ENCODE measurements at places on chromosomes 11 and 22.

GRCh38 chr11:131483877-131484276 is 113.5 kb downstream of the NTM start:
- DNase-seq: no peak

DNA sequence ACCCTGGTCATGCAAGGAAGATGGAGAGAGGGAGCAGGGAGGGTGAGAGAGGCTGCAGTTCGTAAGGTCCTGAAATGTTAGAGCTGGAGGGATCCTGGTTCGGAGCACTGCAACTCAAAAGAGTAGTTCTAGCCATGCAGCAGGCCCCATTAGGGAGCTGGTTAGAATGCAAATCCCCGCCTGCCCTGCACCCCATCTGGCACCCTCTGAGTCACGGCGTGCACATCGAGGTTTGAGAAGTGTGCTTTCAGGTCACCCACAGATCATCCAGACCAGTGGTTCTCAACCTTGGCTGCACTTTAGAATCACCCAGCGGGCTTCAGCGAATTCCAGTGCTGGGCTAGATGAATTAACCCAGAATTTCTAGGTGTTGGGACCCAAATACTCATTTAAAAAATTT is 48.2 kb downstream of the ST3GAL4 start:
- no peak for DNase-seq

DNA sequence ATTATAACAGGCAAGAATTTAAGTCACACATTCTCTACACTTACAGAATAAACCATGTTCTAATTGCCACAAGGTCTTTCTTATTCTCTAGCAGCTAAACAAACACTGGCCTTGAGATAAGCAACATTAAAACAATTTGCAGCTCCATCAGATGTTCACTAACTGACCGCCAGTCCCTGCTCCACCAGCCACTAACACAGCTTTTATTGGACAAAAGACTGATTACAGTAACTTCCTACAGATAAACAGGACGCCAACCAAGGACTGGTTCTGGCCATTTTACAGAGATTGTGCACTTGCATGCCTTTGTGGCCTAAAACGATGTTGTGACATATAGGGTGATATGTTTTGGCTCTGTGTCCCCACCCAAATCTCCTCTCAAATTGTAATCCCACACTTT is 388.9 kb upstream of the LRRC4C start:
- DNase-seq: no peak

- no peak for DNase-seq
Measured at GRCh38 chr11:45535033-45535432, 130.4 kb downstream of the CHST1 start.

DNA sequence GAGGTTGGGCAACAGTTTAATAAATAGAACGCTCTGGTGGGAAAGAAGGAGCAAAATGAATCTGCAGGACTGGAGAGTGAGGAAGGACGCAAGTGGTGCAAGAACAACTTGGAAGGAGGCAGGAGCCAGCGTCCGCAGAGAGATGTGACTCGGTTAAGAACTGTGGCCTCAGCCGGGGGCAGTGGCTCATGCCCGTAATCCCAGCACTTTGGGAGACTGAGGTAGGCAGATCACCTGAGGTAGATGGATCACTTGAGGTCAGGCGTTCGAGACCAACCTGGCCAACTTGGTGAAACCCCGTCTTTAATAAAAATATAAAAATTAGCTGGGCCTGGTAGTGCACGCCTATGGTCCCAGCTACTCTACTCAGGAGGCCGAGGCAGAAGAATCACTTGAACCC is 319.7 kb downstream of the LARGE1 start:
- no peak for DNase-seq

DNA sequence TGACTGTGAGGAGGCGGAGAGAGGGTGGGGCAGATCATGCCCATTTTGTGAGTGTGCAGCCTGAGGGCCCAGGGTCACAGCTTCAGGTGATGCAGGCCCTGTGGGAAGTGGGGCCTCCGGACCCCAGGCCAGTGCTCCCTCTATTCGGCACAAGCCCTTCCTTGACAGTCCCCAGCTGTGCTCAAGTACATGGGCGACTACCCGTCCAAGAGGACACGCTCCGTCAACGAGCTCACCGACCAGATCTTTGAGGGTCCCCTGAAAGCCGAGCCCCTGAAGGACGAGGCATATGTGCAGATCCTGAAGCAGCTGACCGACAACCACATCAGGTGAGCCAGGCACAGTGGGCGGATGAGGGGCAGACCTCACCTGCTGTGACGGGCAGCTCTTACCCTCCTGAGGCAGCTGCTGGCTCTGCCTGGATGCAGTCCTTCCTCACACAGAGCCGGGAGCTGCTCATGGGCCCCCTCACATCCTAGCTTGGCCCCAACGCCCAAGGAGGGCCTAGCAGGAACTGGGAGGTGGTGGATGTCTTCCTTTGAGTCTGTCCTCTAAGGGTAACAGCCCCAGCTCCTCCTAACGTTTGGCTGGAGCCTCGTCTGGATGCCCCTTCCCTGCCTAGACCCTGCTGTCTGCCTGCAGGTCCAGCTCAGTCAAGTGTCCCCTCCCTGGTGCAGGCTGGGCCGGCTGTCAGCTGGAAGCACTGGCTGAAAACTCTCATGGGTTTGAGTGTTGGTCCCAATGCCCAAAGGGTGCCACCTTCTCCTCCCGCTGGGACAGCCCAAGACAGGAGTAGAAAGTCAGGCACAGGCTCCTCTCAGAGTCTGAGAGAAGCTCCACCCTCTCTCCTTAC is 76.1 kb downstream of the MYO7A start:
- no peak for DNase-seq

- DNase-seq: no peak
Measured at GRCh38 chr11:873706-874105, 31.1 kb downstream of the TSPAN4 start.

- DNase-seq: no peak
Measured at GRCh38 chr11:44989831-44990566, 39.3 kb upstream of the TP53I11 start.

DNA sequence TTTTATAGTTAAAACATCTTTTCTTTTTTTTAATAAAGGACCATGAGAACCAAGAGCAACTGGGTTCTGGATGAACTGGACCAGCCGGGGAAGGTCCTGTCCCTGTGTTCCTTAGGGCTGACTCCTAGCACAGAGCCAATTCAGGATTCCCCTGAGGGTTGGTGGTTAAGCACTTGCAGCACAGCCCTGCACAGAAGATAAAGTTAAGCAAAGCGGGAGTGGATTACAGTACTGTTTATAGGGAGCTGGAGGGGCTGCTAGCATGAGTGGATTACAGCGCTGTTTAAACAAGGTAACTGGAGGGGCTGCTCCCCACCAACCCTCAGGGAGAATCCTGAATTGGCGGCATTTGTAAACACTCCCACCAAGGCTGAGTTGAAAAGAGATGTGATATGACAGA is 90.6 kb downstream of the CELSR1 start:
- DNase-seq: peak; percentile 56

- no peak for DNase-seq
Measured at GRCh38 chr22:28137036-28137435, 218.0 kb upstream of the PITPNB start.

DNA sequence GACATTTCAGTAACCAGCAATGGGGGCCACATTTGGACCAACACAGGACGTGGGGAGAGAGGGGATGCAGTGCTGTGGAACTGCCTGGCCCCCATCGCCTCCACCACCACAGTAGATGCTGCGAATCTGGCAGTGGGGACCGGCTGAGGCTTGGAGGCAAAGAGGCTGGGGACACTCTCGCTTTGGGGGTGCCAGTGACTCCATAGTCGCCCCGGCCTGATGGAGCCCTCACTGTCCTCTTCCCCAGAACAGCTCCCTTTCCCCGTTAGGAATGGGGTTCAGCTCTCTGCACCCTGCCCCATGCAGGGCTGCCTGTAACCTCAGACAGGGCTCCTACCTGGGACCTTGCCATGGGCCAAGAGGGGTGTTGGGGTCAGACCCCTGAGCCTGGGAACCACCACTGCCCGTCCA is 1.8 kb upstream of the MUC2 start:
- DNase-seq: no peak

- no peak for DNase-seq
Measured at GRCh38 chr11:27473017-27473406, 422 bp upstream of the LGR4 start.

Measured in NCI-H526 treated with DMSO at 0.1 percent for 48 hours (cell line).